NCI-H345 (cell line): ENCODE measurements at places on chromosomes 4 and X.

DNA sequence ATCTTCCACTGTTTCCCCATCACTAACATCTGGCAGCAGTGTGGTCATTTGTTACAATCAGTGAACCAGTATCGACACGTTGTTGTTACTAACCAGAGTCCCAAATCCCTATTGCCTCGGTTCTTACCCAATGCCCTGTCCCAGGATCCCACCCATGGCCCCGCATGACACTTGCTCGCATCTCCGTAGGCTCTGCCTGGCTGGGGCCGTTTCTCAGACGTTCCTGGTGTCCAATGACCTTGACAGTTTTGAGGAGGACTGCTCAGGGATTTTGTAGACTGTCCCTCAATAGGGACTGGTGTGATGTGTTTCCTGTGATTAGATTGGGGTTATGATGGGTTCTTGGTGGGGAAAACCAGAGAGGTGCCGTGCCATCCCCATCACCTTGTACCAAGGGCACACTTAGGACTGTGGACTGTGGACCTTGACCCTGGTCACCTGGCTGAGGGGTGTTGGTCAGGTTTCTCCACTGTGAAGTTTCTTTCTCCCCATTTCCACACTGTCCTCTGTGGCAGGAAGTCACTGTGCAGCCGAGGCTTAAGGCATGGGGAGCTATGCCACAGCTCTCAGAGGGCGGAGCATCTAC is 108.4 kb downstream of the ADRA2C start:
- DNase-seq, result no peak

GRCh38 chr4:3176367-3177229 is 72.4 kb upstream of the MSANTD1 start:
- DNase-seq, result no peak

- DNase-seq, result no peak
These were observed 30.9 kb downstream of the RNF150 start for GRCh38 chr4:141102367-141102766.

- DNase-seq, result peak; percentile 63
These were observed 615 bp downstream of the NEXMIF start for GRCh38 chrX:74924449-74925224.

DNA sequence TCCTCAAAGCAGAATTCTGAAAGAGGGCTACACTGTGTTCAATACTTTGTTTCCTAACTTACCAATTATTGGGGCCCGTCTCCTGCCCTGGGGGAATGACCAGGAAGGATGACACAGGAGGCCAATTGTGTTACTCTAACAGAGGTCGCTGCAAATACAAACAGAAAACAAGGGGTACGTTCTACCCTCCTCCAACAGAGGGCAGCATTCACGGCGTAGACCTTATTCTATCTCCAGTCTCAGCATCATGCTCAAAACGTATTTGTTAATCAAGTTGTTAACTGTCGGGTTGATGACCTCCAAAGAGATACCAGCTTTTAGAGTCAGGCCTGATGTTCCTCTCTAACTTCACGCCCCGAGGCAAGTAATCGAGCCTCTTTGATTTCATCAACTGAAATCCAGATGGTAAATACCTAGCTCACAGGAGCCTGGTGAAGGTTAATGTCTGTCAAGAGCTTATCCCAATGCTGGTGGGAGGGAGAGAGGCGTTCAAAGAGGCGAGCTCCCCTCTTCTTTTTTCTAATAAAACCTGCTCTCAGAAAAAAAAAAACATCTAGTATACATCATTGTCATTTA is 181.0 kb upstream of the KCNIP4 start:
- DNase-seq, result peak; percentile 36

DNA sequence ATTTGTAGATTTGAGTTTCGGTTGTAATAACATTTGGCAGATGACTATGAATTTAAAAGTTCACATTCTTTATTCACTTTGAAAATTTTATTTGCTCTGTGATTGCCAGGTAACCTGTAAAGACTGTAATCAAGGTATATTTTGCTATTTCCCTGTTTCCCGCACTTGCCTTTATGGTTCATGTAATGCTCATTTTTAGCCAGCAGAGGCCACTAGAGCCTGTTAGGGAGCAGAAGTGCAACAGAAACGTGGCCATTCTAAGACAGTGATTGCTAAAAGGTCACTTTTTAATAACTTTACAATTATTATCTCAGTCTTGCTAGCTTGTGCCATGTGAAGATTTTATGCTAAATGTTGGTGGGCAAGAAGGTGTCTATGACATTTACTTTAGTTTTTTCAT is 12.4 kb downstream of the YIPF6 start:
- DNase-seq, result peak; percentile 48

DNA sequence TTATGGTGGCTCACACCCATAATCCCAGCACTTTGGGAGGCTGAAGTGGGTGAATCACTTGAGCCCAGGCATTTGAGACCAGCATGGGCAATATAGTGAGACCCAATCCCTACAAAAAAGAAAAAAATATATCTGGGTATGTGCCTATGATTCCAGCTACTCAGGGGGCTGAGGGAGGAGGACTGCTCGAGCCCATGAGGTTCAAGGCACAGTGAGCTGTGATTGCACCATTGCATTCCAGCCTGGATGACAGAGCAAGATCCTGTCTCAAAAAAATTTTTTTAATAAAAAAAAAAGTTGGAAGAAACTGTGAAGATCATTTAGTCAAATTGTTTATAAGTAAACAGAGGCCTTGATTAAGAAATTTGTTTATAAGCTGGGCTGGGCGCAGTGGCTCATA is 39.7 kb downstream of the KLHL8 start:
- DNase-seq, result no peak

DNA sequence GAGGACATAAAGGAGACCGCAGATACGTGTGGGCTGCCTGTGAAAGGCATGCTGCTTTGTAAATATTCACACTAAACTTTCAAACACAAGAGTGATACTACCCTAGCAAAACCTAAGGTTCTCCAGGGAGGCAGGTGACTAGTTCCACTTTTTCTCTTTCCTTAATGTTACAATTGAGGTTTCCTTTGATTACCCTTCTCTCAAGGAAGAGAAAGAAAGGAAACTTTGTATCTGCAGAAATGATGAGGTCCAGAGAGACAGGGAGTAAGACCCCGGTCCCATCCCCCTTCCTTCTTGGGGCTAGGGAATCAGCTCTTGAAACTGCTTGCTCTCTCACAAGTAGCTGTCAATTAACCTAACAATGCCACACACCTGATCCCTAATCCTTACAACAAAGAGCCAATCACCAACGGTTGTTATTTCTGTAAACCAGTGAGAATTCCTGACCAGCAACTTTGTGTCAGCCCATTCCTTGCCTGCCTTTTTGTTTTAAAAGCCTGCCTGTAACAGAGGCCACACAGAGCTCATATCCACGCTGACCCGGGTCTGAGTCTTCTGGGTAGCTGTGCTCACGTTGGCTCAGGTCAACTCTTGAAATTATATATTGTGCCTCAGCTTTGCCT is 754.8 kb upstream of the FRG1 start:
- DNase-seq, result no peak

DNA sequence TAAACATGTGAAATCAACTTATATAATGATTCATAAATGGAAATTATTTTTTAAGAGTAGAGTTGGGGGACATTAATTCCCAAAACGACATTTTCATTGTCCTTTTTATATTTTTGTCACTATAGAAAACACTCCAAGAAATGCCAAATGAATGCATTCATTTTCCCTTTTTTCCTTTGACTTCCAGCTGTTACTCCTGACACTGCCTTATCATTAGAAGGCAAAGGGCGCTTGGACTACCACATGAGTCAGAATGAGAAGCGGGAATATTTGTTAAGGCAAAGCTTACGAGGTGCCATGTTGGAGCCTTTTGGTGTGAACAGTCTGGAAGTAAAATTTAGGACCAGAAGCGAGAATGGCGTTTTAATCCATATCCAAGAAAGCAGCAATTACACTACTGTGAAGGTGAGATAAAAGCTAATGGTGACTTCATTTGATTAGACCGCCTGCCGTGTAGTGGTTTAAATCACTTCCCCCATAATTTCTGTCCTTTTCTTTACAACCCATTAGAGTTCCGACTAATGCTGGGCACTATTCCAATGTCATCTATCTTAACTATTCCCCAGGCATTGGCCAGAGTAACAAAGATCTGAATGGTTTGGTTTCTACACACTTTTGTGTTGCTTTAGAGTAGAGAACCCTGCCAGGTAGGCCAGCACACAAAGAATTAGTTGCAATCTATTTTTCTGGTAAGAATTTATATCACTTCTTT is 166.7 kb downstream of the FAT4 start:
- DNase-seq, result no peak

- DNase-seq, result no peak
These were observed at the start of gene TRPC5OS for GRCh38 chrX:111875881-111876280. Gene TRPC5OS (plus strand): TSS chrX:111876181. CDS start chrX:111901850, 25,669 bp downstream.

- DNase-seq, result no peak
These were observed 642.6 kb upstream of the FAM241A start for GRCh38 chr4:111502626-111503025.

GRCh38 chr4:188032583-188032982 is 37.0 kb downstream of the ZFP42 start:
- no peak for DNase-seq

DNA sequence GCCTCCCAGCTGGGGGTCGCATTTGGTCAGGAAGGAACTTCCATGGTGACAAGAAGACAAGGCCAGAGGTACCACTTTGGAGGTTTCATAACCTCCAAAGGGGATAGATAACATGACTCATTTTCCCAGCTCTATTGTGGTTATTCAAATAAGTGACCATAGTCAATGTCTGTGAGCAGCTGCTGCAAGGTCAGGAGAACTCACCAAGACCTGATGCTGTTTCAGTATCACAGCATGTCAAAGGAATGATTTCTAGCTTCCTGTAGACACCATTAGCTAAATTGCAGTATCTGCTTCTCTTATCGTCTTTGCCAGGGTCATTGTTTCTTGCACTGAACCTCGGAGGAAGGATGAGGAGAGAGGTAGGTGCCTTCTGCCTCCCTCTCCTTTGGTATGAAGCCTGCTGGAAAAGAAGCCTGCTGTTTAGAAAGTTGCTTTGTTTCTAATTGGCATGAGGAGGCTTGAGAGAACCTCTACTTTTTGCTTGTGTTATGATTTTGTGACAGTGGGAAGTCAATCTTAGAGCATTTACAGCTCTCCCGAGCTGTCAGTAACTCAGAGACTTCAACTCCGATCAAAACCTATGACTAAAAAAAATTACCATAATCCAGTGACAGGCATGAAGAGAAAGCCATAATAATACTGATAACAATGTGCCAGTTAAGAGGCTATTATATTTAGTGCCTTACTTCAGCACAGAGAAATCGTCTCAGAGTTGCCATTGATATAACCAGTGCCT is 38.0 kb upstream of the GATB start:
- no peak for DNase-seq

GRCh38 chrX:23435575-23435974 is 100.9 kb downstream of the PTCHD1 start:
- DNase-seq, result no peak

DNA sequence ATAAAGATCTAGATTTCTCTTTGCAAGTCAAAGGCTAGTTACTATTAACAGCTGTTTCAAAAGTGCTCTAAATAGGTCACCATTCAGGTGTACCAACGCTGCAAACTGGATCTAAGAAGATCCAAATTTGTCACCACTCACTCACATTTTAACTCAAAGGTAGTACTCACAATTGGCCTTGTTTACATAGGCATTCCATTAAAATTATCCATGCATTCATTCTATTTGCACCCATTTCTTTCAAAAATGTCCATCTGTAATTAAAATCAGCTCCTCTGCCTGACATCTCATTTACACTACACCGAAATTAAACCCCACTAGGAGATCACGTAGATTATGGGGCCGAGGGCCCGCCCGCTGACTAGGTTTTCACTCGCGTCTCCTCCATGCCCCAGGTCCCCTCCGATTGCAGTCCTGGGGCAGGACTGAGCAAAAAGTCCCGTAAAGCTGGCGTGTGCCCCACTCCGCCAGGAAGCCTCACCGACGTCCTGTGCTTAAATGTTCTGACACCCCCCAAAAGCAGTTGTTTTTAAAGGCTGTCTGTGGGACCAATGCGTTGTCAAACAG is 1.3 kb upstream of the ING2 start:
- peak; percentile 7 for DNase-seq

GRCh38 chr4:103018391-103019307 is 856 bp downstream of the SLC9B1 start:
- DNase-seq, result peak; percentile 1

DNA sequence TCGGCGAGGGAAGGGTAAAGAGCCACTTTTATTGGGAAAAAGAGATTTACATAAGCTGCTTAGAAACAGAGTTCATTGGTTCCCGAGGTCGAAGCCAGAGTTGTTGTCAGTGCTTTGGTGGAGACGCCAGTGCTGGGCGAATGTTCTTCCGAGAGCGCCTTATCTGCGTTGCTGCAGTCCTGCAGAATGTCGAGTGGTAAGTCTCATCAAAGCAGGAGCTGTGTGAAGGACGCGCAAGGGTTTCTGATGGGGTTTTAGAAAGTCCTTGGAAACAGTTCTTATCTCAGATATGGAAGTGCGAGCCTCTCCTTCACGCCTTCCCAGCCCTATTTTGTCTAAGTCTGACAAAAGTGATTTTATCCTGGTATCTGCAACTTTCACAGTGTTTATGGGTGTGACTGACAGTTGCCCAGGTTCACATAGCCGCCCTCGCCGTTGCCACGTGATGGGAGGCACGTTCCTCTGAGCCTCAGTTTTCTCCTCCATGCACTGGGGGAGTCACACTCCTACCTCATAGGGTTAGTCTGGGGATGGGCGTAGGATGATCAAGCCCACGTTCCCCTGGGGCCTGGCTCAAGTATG is 47.3 kb upstream of the NSG1 start:
- no peak for DNase-seq

- peak; percentile 31 for DNase-seq
These were observed 65.6 kb downstream of the SPINK2 start for GRCh38 chr4:56755901-56756300.

GRCh38 chrX:55161581-55161980 is 58.6 kb upstream of the PAGE5 start:
- no peak for DNase-seq

DNA sequence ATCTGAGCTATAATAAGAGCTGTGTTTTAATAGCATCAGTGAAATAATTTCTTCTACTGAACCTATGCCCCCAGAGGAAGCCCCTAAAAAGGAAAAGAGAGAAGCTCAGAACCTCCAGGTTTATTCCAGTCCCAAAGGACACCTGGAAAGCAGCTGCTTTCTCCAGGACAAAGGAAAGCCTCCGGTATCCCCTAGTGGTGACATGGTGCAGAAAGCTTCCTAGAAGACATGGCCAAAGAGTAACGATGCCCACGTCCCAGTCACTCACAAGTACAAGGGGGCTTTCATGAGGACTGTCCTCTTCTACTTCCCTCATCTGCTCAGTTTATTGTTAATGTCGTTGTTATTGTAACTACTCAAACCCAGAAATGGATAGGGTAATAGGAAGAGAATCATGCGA is 343.9 kb downstream of the UNC5C start:
- no peak for DNase-seq

DNA sequence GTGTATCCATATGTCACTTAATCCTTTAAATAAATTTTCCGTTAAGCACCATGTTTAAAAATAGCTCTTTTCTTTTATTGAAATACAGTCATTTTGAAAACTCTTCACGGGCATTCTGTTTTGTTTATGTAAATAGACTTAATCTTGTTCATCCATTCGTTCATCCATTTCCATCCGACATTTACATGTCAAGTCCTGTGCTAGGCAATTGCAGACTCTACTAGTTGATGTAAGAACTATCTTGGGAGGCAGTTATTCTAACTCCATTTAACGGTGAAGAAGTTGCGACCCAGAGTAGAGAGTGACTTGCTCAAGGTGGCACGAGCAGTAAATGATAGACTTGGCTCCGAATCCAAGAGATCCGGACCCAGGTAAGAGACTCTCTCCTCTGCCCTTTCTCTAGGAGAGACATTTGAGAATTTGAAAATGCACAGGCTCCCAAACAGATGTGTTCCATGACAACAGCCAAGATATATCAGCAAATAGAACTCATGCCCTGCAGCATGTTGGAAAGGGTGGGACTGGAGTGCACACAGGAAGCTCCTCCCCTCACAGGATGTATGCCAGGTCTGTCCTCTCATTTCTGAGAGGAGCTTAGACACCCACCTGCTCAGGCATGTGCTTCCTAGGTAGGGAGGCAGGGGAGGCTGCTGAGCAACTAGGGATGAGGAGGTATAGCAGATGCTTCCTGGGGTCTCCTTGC is 64.5 kb downstream of the DRD5 start:
- peak; percentile 13 for DNase-seq
